ENCODE measurements at places on chromosomes 4 and X.

- DNase-seq: no peak
Observed at GRCh38 chr4:1988327-1988724, 20.4 kb downstream of the NELFA start.

- DNase-seq: no peak
Observed at GRCh38 chr4:139860435-139861024, 194.9 kb downstream of the MGST2 start.

GRCh38 chrX:65513610-65514009 is 21.0 kb downstream of the LAS1L start:
- DNase-seq: no peak

GRCh38 chr4:130814896-130815295 is 1718.9 kb downstream of the C4orf33 start:
- DNase-seq: no peak

DNA sequence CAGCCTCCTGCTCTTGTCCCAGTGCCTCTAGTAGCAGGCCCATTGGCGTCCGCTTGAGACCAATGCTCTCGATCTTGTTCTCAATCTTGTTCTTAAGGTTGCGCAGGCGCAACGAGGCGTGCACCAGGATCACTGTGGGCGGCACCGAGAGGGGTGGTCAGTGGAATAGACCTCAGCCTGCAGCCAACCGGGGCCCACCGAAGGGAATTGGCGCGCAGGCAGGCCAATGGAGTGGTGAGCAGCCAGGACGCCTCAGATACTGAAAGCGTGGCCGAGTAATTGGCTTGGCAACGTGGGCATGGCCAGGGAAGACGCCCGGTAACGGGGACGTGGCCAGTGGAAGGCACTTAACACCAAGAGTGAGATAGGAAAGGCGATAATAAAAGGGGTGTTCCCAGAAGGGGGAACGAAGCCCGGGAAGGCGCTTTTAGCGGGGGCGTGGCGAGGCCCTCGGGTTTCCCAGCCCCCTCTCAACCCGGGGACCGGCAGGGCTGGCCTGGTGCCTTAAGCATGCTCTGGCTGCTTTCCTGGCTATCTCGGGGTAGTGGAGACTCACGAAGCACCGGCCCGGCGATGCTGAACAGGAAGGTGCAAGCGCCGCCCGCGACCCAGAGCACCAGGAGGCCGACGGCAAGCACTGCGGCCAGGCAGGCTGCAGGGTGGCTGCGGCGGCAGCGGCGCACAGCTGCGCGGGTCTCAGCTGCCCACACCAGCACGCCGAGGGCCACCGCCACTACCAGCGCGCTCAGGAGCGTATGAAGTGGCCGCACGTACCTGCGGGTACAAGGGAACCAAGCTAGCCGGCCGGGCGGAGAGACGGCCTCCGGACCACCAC is 1.7 kb downstream of the PRAF2 start:
- DNase-seq: no peak

GRCh38 chr4:8414377-8414776 is 26.1 kb downstream of the ACOX3 start:
- no peak for DNase-seq

DNA sequence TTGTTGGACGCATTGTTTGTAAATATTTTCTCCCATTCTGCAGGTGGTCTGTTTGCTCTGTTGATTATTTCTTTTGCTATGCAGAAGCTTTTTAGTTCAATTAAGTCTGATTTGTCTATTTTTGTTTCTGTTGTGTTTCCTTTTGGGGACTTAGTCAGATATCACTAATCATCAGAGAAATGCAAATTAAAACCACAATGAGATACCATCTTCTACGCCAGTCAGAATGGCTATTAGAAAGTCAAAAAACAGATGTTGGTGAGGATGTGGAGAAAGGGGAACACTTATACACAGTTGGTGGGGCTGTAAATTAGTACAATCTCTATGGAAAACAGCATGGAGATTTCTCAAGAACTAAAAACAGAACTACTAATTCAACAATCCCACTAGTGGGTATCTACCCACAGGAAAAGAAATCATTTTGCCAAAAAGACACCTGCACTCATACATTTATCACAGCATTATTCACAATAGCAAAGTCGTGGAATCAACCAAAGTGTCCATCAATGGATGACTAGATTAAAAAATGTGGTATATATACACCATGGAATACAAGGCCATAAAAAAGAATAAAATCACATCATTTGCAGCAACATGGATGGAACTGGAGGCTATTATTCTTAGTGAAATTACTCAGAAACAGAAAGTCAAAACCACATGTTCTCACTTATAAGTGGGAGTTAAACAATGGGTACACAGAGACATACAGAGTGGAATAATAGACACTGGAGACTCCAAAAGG is 8.1 kb downstream of the COQ2 start:
- no peak for DNase-seq

GRCh38 chrX:77442728-77443127 is 4.5 kb upstream of the FGF16 start:
- no peak for DNase-seq

DNA sequence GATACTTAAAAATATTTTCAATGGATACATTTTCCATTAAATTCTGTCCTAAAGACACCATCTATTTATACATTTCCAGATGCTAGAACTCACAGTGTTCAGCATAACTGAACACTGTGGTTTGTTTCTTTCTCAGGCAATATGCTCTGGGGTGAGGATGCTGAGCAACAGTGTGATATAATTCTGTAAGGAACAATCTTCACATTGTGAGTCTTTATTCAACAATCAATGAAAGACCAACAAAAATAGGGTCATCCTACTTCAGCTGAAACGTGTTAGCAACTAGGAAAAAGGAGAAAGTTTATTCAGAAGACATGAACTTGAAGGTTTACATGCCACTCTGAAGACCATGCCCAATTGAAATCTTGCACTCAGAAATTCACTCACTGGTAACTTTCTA is 284.8 kb downstream of the UNC5C start:
- no peak for DNase-seq

DNA sequence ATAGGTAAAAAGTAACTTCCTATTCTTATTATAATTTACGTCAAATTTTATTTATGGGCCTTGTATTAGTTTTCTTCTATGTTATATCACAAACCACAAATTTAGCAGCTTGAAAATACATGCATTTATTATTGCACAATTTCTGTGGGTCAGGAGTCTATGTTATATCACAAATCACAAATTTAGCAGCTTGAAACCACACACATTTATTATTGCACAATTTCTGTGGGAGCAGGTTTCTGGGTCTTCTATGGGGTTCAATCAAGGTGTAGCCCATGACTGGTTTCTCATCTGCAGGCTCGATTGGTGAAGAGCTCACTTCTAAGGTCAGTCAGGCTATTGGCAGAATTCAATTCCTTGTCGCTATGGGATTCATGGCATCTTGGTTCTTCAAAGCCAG is 332.7 kb upstream of the HAND2 start:
- no peak for DNase-seq

- DNase-seq: no peak
Observed at GRCh38 chr4:41135801-41136200, 78.5 kb downstream of the APBB2 start.

All from NCI-H1436 treated with DMSO at 0.1 percent for 48 hours (cell line).